ENCODE measurements at places on chromosomes 1 and 21.

GRCh38 chr1:94301186-94301585 lies 63.8 kb upstream of the ARHGAP29 start:
- DNase-seq: no peak

DNA sequence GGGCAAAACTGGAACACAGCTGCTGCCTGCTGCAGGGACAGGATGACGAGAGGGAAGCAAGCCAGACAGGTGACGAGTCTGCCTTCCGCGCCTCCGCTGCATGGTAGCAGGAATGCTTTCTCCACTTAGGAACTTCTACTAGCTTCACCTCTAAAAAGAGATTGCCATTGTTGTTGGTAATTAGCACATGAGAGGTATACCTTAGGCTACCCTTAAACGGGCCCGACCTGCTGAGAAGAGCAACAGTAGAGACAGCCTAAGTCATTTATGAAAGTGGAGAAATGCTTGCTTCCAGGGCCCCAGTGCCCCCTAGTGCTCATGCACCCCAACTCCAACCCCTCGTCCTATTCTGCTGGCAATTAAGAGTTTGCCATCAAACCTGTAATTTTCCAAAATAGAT lies 96.9 kb upstream of the AKT3 start:
- peak; percentile 58 for DNase-seq

DNA sequence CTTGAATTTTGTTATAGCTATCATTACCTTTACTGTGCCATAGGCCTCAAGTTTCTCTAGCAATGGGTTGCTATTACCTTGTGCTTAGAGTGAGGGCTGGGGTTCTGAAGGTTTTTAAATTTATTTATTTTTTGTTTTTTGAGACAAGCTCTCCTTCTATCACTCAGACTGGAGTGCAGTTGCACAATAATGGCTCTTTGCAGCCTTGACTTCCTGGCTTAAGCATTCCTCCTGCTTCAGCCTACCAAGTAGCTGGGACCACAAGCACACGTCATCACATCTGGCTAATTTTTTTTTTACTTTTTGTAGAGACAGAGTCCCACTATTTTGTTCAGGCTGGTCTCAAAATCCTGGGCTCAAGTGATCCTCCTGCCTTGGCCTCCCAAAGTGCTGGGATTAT lies 41.5 kb downstream of the SNX27 start:
- no peak for DNase-seq

DNA sequence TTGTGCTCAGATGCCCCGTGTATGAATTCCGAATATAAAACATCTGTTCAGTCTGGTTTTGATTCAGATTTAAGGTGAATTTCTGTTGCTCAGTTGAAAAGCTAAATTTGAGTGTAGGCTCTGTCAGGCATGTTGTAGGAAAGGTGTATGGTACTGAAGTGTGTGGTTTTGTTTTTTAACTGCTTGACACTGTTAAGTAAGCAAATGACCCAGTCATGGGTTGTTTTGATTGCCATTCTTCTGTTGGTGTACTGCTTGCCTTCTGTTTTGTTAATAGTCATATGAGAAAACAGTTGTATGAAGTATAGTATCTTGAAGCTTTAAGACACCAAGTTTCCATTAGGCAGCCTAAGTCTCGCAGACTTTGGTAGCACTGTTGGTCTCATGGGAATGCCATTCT lies 10.0 kb downstream of the MRPS6 start:
- DNase-seq: no peak

DNA sequence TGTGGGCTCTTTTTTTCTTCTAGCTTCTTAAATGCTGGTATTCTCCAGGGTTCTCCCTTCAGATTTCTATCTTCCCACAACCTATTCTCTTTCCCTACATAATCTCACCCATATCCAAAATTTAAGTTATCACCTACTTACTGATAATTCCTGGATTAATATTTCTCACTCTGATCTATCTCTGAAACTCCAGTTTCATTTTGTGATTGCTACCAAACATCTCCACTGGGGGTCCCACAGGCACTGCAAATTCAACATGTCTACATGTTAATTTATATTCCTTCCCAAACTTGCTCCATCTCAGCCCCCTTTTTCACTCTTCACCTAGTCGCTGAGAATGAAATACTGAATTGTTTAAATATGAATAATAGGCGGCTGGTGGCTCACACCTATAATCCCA lies 9.9 kb upstream of the C1orf141 start:
- DNase-seq: no peak

DNA sequence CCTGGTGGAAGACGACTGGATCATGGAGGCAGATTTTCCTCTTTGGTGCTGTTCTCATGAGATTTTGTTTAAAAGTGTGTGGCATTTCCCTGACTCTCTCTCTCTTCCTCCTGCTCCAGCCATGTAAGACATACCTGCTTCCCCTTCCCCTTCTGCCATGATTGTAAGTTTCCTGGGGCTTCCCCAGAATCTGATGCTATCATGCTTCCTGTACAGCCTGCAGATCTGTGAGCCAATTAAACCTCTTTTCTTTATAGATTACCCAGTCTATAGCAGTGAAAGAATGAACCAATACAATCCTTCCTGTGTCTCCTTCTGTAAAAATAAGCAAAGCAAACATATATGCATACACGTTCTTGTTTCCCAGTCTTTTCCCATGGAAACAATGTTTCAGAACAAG lies 273.2 kb downstream of the DYRK1A start:
- no peak for DNase-seq

- DNase-seq: no peak
Observed at GRCh38 chr1:107276247-107276646, 135.4 kb downstream of the NTNG1 start.

GRCh38 chr21:15112858-15113257 lies 48.1 kb upstream of the NRIP1 start:
- DNase-seq: no peak

DNA sequence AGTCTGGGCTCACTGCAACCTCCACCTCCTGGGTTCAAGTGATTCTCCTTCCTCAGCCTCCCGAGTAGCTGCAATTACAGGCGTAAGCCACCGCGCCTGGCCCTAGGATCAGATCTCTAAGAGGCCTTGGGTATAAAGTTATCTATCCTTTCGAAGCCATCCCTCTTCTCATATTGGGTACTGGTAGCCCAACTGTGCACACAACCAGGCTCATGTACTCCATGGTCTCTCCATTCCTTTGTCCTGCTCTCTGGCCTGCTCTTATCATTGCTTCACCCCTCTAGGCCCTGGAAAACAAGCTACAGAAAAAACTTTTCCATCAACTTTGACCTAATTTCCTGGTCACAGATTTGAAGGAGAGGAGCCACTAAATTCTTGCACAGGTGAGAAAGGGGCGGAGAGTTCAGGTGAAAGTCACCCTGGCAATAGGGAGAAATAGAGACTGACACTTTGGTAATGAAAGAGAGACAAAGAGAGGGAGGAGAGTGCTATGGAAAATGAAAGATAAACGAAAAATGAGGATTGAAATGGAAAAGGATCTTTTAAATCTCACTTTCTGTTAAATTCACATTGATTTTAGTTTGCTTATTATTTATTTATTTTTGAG lies 6.0 kb downstream of the TXNIP start:
- no peak for DNase-seq

DNA sequence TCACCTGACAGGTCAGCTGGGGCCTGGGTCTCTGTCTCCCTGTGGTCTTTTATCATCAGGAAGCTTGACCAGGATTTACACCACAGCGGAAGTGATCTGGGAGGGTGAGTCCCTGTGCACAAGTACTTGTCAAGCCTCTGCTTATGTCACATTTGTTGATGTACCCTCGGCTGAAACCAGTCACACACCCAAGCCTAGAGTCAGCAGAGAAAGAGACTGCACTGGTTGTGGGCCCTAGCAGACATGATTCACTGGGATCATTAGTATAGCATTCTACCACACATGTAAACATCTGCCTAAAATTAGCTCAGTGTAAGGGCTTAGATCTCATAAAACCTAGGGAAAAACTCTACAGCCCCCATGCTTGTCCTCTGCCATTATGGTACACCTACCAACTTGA lies 79.3 kb upstream of the LAMC2 start:
- no peak for DNase-seq

DNA sequence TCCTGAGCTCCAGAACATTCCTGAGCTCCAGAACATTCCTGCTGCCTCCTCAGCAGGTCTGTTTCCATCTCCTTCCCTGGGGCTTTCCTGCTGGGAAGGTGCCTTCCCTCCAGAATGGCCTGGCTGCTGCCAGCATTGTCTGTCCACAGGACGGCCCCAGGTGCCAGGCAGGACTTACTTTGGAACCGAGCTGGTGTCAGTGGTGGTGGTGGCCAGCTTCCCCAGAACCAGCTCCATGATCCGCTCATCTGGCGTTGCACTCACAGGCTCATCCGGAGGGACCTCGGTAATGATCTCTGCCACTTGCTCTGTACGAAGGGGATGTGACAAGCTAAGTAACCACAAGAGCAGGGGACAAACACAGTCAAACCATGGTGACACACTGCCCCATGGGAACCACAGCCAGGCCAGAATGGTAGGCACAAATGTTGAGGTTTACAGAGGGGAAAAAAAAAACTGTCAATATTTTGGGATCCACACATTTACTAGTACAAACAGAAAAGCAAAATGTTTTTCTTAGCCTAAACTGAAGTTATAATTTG lies 41.3 kb downstream of the PRDM15 start:
- DNase-seq: no peak

GRCh38 chr1:169483500-169483966 lies 2.2 kb downstream of the SLC19A2 start:
- peak; percentile 48 for DNase-seq

- peak; percentile 46 for DNase-seq
Observed at GRCh38 chr1:230702934-230703678, 10.8 kb downstream of the AGT start.

GRCh38 chr1:31573261-31573660 lies 3.1 kb upstream of the TINAGL1 start:
- no peak for DNase-seq

- no peak for DNase-seq
Observed at GRCh38 chr21:34734696-34735095, 65.9 kb downstream of the CLIC6 start.

DNA sequence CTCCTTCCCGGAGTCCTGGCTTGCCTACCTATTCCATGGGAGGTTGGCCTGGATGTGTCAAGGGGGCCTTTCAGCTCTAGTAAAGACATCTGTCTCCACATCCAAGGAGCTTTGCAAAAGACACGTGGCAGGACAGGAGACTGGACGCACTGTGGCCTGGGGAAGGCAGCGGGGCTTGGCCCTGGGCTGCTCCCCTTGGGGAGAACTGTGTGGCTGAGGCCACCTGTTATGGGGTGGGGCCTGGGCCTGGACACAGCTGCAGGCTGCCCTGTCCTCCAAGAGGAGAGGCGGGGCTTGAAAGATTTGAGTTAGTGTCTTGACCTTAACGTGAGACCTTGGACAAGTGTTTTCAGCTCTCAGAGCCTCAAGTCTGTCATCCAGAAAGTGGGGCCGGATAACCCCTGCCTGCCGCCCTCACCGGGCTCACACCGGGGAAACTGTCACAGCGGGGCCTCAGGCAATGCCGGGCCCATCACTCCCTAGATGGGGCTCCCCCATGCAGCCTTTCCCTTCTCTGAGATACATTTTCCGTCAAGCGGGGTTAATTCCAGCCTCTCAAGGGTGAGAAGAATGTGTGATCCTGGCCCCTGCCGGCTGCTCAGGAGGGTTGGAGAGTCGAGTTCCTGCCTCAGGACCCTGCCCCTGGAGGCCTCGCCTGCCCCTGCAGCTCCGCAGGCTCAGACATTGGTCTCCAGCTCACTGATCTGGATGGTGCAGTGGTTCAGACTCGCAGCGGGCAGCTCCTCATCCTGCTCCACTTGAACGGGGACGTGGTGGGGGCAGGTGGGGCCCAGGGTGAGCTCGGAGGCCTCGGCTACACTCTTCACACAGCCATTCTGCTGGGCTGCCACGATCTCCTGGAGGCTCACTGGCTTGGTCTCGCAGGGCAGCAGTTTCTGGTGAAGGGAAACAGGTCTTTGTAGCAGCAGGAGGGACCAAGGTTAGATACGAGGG lies 25.6 kb downstream of the PODN start:
- DNase-seq: no peak

DNA sequence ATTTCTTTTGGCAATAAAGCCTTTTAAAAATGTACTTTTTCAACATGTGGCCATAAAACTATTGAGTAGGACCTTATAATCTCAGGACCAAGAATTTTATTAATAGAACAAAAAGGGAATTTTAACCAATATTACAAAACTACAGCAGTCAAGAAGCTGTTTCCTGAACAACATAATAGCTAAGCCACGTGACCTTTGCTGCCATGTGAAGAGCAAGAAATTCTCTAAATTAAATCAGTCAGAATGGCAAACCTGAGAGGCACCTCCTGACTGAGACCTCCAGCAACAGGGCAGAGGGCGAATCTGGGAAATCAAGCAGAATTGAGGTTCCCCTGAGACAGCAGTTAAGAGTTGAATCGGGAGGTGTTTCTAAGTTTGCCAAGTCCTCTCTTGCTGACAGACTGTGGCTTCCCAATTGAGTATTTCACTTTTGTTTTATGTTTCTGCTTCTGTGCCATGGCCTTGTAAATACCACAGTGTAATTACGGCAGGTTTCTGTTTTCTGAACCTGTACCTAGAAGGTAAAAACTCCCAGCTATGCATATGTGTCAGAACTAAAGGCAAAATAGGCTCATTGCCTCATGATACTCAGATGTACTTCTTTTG lies 358.4 kb downstream of the NTNG1 start:
- no peak for DNase-seq

DNA sequence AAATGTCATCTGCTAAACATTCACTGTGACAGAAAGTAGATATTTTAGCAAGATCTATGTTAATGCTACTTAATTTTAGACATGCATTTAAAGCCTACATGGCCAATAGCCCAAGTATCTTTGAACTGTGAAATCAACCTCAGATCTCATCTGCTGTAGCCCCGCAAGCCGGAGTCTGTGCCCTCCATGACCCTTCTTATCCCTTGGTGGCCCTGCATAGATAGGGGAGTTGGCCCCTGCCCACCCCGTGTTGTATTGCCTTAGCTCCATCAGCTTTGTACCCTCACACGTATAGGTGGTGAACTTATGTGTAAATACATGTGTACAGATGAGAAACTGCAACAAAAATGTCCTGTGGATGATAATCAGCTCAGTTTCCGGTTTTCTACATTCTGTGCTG lies 18.5 kb downstream of the ATP5PO start:
- no peak for DNase-seq

DNA sequence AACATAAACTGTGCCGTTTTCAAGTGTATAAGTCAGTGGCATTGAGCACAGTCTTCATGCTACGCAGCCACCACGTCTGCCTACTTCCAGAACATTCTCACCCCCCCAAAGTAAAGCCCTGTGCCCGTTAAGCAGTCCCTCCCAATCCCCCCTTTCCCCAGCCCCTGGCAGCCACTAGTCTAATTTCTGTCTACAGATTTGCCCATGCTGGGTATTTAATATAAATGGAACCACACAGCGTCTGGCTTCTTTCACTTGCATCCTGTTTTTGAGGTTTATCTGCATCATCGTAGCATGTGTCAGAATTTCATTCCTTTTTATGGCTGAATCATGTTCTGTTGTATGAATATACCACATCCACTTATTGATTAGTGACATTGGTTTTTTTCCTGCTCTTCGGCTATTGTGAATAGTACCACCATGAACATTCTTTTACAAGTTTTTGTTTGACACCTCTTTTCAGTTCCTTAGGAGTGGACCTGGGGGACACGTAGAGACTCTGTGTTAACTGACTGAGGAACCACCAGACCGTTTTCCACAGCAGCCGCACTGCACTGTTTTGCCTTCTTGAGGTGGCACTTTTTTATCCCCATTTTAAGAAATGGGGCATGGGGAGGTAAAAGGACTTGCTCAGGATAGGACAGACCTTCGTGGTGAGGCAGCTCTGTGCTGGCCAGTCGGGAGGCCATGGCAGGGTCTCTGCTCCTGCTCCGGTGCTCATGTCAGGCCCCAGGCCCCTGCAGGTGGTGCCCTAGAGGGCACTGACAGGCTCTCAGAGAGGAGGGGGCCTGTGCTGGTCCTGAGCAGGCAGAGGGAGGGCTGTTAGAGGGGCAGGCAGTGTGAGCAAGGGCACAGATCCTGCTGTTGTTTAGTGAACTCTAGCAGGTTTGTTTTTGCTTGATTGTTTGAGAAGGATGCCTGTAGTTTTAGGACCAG lies 123.8 kb downstream of the PCBP3 start:
- DNase-seq: no peak
